Activated naive CD4-positive, alpha-beta T cell treated with anti-CD3 and anti-CD28 coated beads for 36 hours (primary cell): ENCODE measurements at places on chromosomes 7 and 10.

DNA sequence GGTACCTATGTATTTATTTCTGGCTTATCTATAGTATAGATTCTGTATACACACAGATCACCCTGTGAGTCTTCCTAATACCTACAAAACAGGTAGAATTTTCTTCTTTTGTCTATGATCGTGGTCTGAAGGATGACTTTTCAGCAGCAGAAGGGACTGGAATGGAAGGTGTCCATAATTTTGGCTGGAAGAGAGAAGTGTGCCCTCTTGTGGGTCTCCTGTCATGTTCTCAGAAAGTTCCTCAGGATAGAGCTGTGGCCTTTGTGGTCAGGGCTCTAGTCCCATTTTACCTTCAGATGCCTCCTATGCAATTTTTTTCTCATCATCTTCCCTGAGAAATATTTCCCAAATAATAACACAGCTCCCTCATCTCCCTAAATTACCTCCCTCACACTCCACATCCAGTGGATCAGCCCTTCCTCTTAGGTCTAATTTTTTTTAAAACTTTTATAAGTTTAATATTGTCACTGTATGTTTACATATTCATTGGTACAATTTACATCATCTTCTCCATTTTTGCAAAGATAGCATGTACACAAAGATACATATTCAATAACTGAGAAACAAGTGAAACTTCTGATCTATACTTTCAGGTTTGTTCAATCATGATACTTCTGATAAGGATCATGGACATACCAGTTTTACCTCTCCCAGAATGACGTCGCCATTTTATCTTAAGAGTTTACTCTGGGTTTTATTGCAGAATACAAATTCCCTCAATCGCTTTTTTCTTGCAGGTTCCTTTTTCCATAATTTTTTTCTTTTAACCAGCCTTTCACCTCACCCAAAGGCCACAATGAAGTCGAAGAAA lies 112.7 kb downstream of the REEP3 start:
- peak; percentile 17 for DNase-seq

DNA sequence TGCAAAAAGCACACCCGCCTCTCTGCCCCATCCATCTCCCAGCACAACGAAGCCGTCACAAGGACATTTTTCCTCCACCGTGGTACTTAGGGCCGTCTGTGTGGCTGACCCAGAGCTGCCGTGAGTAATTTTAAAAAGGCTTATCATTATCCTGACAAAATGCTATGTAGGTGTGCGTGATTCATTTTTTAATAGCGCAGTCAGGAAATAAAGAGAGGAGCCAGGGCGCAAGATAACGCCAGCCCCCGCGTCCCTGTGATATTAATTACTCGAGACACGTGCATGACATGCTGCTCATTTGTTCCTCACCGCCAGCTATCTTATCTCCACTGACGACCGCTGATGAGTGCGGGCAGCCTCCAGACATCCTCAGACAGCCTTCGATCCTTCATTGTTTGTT lies 332.7 kb upstream of the PFKP start:
- DNase-seq = no peak

DNA sequence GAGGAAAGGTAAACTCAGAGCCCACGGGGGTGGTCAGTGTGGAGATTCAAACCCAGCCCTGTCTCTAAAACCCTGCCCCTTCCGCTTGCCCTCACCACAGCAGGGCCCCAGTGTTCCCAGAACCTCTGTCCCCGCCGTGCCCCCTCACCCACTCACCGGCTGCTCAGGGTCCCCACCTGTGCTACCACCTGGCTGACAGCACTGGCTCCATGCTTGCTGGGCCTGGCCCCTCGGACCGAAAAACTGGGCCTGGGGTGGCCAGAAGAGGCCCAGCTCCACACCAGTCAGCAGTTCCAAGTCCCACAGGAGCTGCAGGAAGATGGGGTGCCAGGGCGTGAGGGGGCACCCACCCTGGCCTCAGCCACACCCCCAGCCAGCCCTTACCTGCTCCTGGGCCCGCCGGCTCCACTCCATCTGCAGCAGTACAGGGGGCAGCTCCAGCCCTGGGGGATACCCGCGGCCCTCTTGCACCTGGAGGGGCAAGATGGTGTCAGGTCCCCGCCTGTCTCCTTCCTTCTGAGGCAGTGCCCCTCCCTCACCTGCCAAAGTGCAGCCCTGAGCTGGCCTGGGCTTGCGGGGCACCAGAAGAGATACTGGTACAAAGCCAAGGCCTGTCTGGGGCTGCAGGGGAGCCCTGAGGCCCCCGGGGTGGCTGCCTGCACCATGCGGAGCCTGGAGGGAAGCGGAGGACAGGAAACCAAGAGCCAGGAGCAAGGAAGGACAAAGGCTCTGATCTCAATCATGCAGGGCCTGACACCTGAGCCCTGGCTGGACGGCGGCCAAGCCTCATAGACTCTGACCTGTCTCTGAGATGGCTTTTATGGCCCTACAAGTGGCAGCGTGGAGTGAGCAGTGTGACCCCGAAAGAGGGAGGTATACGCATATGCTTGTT lies 11.7 kb downstream of the ATP6V1F start:
- no peak for DNase-seq

- DNase-seq = peak; percentile 73
These were observed 10.6 kb downstream of the FAS start for GRCh38 chr10:89001024-89001728.

DNA sequence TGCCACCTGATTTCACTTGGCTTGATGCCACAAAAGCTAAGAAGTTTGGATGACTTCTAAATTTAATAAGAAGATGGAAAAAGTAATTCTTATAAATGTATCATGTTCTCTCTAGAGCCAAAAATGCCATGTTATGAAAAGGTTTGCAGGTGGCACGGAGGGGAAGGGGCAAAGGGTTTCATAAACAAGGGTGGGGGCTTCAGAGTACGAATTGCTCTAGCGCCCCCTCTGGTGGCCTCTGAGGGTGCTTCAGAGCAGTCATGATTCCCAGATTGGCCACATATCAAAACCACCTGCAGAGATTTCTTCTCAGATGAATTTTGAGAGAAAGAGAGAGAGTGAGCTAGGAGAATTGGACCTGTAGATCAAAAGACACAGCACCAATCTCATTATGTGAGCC lies 208.6 kb upstream of the YAE1 start:
- peak; percentile 12 for DNase-seq

DNA sequence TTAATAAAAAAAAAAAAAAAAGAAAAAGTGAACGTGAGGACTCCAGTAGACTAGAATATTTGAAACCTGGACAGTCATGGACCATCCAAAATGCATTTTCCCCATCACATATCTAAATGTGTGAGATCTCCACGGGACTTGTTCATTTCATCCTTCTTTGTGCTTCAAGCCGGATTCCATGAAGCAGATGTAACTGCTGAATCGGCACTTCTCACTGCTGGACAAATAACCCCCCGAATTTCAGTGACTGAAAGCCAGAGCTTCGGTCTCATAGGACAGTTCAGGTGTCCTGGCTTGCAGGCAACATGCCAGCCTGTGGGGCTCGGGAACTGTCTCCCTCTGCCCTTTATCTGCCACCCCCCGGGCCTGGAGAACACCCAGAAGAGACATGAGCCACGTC lies 33.3 kb downstream of the RNF32 start:
- no peak for DNase-seq

- no peak for DNase-seq
These were observed 184.7 kb downstream of the EBF3 start for GRCh38 chr10:129779126-129780111.
